H7 (cell line): ENCODE measurements at places on chromosomes 2 and 18.

GRCh38 chr2:45452866-45453265, 158.2 kb downstream of the SRBD1 start:
- no peak for DNase-seq

GRCh38 chr2:164054651-164055050, 318.8 kb upstream of the FIGN start:
- DNase-seq = no peak

DNA sequence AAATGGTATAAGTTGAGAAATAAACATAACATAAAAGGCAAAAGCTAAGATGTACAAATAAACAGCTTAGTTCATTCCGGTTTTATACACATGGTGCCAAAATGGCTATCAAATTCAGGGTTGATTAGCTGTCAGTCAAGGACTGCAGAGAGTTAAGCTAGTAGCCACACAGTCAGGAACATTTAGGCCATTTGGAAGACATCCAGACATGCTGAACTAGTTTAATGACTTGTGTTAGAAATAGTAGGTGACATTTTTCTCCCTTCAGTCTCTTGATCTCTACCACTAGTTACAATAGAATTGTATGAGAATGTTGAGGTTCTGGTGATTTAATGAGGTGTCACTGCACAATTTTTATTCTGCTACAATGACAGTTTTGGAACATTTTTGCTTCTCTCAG, 394.4 kb upstream of the SPHKAP start:
- no peak for DNase-seq

GRCh38 chr18:31603315-31603714, 11.6 kb downstream of the TTR start:
- no peak for DNase-seq

DNA sequence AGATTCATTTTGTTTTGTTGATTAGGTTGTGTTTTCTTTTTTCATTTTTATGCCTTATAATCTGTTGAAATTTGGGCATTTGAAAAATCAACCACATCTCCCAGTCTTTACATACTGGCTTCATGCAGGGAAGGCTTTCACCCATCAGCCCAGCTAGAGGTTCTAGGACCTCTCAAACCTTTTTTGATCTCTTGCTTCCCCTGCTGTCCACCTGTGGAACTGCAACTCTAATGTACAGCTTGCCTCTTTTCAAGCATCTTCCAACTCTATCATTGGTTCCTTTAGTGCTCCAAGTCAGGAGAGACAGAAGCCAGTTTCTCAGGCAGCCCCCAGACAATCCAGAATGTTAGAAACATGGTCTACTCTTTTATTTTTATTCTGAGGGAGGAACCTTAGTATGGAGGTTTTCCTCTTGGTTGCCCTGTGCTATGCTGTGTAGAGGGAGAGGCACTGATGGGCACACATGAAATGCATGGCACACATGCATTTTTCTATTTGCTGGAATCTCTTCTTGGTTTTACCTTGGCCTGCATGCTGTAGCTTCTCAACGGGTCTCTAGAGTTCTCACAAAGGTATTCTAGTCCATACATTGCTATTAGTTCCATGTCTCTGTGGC, 107.2 kb upstream of the L3MBTL4 start:
- peak; percentile 36 for DNase-seq

GRCh38 chr2:173999724-174000123, 34.6 kb upstream of the SP3 start:
- no peak for DNase-seq

- peak; percentile 75 for DNase-seq
Observed at GRCh38 chr2:238238766-238239542, 884 bp downstream of the HES6 start.

DNA sequence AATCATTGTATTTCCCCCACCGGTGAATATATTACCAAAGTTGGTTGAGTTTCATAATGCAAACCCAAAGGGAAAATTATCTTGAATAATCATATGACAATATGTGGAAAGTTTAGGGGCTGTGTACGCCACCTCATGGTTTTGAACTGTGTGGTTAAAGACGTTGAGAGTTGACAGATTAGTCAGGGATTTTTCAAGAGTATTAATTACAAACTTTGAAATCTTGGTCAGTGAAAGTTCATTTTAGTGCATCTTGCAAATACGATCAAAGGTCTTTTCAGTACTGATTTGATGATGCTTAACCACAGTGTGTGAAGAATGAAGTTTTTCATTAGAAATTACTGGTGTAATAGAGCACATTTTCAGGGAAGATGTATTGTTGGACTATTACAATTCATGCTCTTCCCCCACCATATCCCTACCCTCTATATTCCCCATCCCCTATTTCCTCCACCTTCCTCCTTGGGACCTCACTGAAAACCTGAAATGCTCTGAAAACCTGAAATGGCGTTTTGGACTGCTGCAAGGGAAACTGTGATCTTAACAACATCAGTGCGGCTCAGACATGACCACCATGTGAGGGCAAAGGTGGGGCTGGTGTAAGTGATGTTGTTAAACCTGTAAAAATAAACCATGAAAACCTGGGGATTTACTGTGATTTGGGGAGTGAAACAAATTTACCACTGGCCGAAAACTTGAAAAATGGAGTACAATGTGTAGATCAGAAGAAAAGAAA, 4.5 kb upstream of the BCL2L11 start:
- no peak for DNase-seq

GRCh38 chr2:70733646-70734180, 34.3 kb downstream of the ADD2 start:
- DNase-seq = no peak

- no peak for DNase-seq
Observed at GRCh38 chr2:235537186-235537585, 43.3 kb downstream of the AGAP1 start.

DNA sequence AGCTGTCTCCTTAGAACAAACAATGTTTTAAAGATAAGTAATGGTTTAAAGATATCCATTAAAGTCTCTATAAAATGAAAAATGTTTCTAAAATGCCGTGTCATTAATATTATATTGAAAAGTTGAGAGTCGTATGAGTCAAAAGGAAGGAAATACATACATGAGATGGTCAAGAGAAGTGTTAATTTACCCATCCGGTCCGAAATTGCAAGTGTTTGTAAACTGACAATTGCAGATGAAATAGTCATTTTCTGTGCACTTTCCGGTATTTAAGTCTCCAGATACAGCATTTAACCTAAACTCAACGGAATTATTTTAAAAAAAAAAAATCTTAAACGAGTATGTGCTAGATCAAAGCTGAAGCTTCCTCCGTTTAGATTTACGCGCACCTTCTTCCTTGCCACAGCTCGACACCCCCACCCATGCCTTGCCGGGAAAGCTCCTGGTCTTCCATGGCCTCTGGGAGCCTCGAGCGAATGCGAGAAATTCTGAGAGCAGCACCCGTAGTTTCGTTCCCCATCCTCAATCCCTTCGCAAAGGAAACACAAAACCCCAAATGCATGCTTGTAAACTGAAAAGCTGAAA, 1.8 kb downstream of the DSC3 start:
- DNase-seq = peak; percentile 55

- DNase-seq = no peak
Observed at GRCh38 chr2:48693066-48693465, 62.5 kb downstream of the LHCGR start.

GRCh38 chr18:9762526-9762925, 54.4 kb downstream of the RAB31 start:
- no peak for DNase-seq

GRCh38 chr2:96404446-96405373, 69.1 kb downstream of the NCAPH start:
- no peak for DNase-seq

GRCh38 chr2:204495381-204495780, 49.9 kb upstream of the PARD3B start:
- no peak for DNase-seq

GRCh38 chr2:230658877-230659652, 53.6 kb upstream of the CAB39 start:
- no peak for DNase-seq

DNA sequence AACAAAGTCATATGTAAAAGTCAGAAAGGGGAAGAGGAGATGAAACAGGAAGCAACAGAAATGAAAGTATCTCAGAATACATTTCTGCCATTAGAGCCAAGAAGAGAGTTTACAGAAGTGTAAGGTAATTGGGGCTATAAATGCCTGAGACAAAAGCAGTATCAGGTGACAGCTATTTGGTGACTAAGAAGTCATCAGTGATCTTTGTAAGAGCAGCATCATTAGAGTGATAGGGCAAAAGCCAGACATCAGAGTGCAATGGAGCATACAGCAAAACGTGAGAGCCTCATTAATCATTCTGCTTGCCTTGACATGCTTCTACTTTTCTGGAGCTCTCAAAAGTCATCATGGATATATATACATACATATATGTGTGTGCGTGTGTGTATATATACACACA, 804.7 kb upstream of the PIK3C3 start:
- DNase-seq = no peak

DNA sequence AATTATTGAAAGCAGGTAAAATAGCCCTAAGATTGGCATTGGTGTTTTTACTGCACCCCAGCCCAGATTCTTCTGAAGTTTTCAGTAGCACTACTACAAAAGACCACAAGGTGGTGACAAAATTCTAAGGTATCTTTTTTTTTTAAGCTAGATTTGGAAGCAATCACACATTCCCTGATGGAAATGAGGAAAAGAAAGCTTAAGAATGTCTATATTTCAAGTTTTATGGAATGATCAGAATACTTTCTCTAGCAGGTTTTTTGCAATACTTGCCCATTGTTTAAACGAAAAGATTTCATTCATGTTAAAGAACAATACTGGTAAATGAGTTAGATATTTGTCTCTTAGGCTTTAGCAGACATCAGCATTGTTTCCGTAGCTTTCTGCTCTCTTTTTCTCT, 32.1 kb upstream of the ZNF638 start:
- peak; percentile 28 for DNase-seq

- no peak for DNase-seq
Observed at GRCh38 chr2:176097820-176098365, 1.7 kb upstream of the HOXD12 start.

DNA sequence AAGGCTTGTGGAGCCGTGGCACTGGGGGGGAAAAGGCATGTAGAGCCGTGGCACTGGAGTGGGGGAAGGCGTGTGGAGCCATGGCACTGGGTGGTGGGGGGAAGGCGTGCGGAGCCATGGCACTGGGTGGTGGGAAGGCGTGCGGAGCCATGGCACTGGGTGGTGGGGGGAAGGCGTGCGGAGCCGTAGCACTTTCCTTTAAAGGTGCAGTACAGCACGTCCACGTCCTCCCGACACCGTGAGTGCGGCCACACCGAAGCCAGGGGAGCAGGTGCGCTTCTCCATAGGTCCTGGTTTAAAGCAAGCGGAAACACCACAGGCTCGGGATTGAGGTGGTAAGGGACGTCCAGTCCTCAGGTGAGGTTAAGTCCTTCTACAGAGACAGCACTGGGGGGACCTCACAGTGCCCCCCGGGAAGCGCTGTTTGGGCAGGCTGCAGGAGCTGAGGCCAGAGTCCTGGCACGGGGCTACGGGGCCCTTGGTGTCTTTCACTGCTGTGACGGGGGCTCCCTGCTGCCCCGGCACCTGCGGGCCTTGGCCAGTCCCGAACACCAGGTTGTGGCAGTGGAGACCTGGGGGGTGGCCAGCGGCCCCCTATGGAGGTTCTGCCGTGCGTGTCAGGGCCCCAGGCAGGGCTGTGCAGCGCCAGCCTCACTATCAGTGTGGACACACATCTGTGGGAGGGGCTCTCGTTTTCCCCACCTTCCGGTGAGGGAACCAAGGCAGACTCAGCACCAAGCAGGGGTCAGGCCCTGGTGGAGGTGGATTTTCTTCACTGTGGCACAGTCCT, 93.0 kb upstream of the CTDP1 start:
- no peak for DNase-seq

GRCh38 chr2:112339986-112340385, 64.6 kb downstream of the ZC3H6 start:
- no peak for DNase-seq

DNA sequence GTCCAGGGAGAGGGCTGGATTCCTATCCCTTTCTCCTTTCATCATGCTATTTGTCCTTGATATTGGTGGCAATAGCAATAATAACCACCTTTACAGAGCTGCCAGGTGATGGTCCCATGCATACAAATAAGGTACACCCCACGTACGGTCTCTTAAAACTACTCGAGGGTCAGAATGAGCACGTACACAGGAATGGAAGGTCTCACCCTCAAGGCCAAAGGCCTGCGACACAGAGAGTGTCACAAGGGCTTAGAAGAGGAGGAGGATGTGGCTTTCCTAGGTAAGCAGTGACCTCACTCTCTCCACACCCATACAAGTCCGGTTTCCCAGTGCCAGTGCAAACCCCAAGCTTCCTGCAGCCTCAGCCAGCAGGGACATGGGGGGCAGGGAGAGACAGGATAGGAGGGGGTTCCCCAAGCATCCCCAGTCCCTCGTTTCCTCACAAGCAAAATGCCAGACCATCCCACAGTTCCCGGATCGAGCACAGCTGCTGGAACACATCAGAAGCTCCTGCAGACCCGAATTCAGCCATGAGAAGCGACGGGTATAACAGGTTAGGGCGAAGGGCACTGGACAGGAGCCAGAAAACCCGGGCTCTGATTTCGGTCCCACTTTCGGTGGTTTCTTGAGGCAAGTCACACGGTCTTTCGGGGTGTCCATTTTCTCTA, 49.2 kb downstream of the PLB1 start:
- DNase-seq = no peak

GRCh38 chr2:133377021-133377481, 191.2 kb downstream of the NCKAP5 start:
- no peak for DNase-seq

- no peak for DNase-seq
Observed at GRCh38 chr2:174929786-174930185, 75.4 kb downstream of the CHN1 start.

DNA sequence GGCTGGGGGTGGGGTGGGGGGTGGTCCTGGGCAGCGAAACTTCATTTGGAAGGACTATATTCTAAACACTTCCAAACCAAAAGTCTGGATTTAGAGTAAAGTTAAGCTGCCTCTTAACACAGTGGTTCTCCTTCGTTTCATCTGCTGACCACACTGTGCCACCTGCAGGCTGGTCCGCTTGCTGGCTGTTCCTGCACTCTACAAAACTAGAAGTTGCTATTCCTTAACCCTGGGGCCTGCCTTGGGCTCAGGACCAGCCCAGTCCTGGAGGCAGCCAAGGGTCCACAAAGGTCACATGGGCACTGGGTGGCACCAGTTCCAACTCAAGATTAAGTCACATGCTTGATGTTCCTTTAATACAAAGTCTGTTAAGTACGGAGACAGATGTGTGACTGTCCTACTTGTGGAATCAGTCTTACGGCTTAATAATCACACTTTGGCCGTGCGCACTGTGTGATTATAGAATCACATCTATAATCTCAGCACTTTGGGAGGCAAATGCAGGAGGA, 195.4 kb downstream of the FAM210A start:
- peak; percentile 73 for DNase-seq

- DNase-seq = no peak
Observed at GRCh38 chr2:144152817-144153271, 367.1 kb downstream of the ZEB2 start.

GRCh38 chr2:71691747-71692441, 238.5 kb downstream of the DYSF start:
- DNase-seq = no peak
